CD4-positive, alpha-beta T cell treated with Interleukin-17A for 1 hour (primary cell): ENCODE measurements at places on chromosomes 11 and 22.

GRCh38 chr11:3175194-3175593 lies 10.1 kb upstream of the OSBPL5 start:
- DNase-seq: no peak

- no peak for DNase-seq
Observed at GRCh38 chr22:39453765-39454378, 2.9 kb upstream of the MGAT3 start.

- no peak for DNase-seq
Observed at GRCh38 chr11:69004411-69005182, 8.4 kb downstream of the MRGPRF start.

DNA sequence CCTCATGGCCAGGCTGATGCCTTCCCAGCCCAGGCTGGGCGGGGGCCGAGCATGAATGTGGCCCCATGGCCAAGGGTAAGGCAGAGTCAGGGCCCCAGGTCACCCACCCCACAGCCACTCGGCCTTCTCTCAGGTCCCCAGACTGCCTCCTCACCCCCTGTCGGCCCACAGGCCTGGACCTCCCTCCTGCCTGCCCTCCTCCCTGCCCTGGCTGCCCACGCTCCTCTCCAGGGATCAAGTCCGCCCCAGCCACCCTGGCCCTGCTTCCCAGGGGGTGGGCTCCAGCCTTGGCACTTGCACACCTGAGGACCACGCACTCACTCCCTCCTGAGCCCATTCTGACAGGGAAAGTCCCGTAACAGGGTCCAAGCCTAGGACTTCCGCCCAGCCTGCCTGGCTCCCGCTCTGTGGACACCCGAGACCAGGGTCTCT lies 37.8 kb upstream of the TH start:
- no peak for DNase-seq

- no peak for DNase-seq
Observed at GRCh38 chr22:41238570-41239442, 1.9 kb downstream of the CHADL start.

GRCh38 chr11:115616971-115617370 lies 112.8 kb upstream of the CADM1 start:
- no peak for DNase-seq

- DNase-seq: no peak
Observed at GRCh38 chr22:29435236-29436136, 2.9 kb upstream of the RFPL1 start.

GRCh38 chr11:80973786-80974185 lies 1533.0 kb upstream of the TENM4 start:
- DNase-seq: no peak

- DNase-seq: no peak
Observed at GRCh38 chr11:9230296-9230695, 34.9 kb downstream of the DENND5A start.

DNA sequence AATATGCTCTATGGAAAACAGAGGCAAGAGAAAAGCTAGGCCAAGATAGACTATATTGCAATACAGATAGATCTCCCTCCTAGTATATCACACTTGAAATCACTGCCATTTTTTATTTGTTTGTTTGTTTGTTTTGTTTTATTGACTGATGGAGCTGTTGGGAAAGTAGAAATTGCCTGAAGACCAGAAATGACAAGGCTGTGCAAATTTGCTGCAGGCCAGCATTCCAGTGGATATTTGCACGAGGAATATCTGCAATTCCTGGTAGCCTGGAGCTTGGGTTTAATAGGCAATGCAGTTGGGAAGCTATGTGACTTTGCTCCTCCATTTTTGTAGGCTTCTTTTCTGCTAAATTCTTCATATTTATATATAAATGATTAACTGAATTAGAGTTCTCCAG lies 991.7 kb downstream of the LRRC4C start:
- DNase-seq: no peak

- DNase-seq: no peak
Observed at GRCh38 chr11:63229815-63230214, 13.6 kb downstream of the SLC22A25 start.

- no peak for DNase-seq
Observed at GRCh38 chr11:113587308-113587739, 112.1 kb upstream of the DRD2 start.

DNA sequence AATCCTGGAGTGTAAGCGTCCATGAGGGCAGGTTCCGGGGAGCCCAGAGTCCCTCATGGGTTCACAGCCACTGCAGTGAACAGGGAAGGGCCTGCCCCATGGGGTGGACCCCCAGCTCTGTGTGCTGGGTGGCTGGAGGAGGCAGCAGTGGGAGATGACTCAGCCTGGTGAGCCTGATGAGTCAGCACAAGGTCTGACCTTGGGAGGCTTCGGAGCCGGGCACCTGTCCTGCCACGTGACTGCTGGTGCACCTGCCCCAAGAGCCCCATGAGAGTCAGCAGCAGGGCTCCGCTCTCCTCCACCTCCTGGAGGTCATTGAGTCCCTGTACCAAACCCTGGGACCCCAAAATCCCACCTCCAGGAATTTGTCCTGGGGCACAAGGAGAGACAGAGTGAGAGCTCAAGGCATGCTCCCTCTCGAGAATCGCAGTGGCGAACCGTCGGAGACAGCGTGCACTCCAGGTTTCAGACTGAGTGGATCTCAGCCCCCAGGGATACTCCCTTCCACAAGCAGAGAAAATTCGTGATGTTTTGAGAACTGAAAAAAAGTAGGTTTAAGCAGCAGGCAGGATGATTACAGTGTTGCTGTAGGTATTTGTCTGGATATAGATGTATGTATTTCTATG lies 1221.7 kb downstream of the BRD1 start:
- no peak for DNase-seq
